ENCODE measurements at places on chromosomes 7 and 10.

- DNase-seq, result no peak
Observed at GRCh38 chr10:28202941-28203352, 99.9 kb downstream of the MPP7 start.

DNA sequence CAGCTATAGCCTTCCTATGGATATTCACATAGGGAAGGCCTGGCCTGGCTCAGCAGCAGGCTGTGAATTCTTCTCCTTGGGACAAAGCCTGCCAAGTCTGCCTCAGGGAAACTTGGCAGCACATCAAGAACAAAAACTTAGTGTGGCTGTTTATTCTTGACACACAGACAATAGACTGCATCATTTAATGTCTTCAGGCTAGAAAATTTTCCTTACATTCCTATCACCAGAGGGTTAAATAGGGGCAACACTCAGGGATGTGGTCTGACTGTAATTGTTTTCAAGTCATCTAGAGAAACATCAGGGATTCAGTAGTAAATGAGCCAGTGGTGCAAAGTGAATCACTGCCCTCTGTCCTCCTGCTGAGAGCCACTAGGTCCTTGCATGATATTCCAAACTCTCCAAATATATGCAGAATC lies 137.3 kb downstream of the SEMA3C start:
- no peak for DNase-seq

DNA sequence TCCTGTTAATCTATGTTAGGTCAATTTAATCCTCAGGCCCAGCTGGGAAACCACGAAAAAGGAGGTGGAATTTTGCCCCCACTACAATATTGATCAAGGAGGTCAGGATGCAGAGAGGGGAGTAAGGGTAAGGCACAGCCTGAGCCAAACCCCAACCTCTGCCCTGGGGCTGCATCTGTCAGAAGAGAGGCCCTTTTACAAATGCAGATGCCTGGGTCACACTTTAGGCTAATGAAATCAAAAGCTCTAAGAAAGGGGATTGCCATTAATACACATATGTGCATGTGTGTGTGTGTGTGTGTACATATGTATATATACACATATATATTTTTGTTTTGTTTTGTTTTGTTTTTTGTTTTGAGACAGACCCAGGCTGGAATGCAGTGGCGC lies 25.5 kb upstream of the TRUB1 start:
- DNase-seq, result no peak

DNA sequence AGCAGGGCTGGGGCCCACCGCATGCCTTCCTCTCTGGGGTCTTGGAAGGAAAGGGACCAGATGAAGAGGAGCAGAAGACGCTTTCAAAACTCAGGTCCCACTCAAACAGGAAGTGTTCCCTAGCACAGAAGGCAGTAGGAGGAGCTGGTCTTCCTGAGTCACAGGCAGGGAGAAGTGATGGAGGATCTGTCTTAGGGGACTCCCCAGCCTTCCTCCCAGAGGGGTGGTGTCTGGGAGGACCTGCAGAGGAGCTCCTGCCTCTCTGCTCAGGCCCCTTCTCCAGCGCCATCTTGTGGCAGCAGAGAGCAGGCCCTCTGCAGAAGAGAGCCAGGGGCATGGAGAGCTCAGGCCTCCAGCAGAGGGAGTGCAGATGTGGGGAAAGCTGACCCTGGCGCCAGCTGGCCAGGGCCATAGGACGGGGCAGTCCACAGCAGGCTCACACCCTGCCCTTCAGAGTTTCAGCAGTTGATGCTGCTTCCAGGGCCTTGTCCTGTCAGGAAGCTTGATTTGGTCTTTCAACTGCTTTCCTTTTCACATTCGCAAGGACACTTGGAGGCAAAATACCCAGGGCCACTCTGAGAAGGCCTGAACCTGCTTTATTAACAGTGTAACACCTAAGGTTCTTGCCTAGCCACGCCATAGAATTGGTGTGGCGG lies 62.2 kb upstream of the TARP start:
- peak; percentile 89 for DNase-seq

DNA sequence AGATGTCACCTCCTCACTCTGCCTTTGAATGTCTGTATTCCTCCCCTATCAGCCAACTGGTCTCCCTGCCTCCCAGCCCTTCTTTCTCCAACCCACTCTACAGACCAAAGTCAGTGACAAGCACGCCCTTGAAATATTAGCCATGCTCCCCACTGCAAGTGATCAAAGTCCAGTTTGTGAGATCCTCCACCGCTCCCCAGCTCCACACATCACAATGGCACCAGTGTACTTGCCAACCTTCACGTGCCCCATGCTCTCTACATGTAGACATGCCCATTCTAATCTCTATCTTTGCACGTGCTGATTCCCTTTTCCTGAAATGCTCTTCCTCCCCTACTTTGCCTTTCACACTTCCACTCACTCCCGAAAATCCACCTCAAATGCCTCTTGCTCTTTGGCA lies 150.9 kb downstream of the GRID1 start:
- DNase-seq, result no peak

All from SK-N-DZ (cell line).